Fibroblast of mammary gland (primary cell): ENCODE measurements at places on chromosomes 4 and X.

DNA sequence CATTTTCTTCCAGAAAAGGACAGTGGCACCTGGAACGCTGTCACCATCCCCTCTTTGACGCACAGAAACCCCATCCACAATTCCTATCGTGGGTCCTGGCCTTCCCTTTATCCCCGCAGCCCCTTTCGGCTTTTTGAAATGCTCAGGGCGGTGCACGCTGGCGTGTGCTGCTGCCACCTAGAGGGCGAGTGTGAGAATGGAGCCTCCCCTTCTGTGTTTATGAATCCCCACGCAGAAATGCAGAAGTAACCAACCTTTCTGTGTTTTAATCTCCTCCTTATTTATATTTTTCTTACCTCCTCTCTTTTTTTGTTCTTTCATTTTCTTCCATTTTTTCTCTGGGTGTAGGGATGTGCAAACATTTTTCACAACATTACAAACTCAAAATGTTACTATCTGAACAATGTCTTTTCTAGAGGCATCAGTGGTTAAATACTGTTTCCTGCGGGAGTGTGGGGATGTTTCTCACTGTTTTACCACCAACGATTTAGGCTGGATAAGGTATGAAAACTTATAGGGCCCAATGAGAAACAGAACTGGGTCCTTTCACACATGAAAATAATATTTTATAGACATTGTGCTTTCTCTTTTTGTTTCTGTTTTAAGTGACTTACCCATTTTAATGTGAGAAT is 50.0 kb downstream of the TMA16 start:
- DNase-seq: peak; percentile 47

GRCh38 chr4:22667332-22667940 is 25.3 kb upstream of the GBA3 start:
- DNase-seq: peak; percentile 20

DNA sequence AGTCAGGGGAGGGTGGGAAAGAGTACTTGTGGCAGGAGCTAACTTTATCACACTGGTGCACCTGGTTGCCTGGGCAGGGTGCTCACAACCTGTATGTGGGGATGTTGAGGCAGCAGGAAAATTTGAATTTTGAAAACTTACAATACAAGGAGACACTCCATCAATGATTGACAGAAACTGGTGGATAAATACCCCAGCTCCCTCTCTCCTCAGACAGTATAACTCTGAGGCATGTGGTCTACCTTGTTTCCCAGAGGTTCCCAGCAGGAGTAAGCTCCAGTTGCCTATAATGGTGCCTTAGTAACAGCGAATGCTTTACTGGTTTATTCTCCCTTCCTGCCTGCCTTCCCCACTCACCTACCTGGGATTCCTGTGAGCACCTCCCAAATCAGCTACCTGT is 111.7 kb upstream of the PRPS2 start:
- DNase-seq: no peak

DNA sequence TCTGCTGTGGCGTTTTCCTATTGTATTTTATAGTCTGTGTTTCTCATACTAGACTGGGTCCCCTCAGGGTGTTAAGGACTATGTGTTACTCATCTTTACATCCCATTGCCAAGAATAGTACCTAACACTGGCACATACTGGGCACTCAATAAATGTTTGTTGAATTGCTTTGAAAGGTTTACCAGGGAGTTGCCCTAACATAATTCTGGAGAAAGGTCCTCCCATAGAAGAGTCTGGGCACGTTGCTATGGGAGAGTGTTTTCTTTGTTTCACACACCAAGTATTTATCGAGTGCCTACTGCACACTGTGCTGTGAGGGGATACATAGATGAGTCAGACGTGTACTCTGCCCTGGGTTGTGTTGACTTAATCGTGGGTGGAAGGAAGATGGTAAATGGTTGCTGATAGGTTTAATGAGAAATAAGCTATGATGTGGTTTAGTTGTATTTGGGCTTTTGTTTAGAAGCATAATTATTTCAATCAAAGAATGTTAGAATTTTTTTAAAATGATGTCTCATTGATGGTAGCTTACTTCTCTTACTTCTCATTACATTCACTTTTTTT is 42.9 kb downstream of the AFF1 start:
- DNase-seq: peak; percentile 86

- no peak for DNase-seq
Observed at GRCh38 chr4:79014230-79014629, 75.0 kb upstream of the PAQR3 start.

DNA sequence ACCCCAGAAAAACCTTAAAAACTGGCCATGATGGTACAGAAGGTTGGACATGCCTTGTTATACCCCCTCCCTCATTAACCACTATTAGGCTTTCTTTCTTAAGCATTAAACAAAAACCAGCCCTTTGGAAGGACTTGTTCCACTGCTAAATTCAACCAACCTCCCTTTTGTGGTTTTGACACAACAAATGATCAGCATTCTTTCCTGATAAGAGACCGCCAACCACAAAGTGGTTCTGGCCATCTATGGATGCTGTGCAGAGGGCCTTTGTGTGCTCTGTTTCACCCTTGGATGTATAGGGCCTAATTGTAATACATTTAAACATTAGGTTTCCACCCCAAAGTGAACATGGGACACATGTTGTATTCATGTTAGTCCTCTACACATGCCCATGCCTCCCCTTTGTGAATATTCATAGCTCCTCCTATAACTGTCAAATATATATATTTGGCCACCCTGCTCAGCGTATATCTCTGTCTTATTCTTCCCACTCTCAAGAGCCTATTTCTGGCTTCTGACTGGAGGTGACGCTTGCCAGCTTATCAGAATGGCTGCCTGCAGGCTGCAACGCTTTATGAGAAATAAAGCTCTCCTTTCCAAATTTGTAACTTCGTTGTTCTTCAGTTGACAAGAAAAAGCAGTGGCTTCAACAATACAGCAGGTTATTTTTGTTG is 126.6 kb downstream of the NPNT start:
- DNase-seq: no peak

GRCh38 chr4:73868206-73869129 is 725 bp upstream of the CXCL1 start:
- DNase-seq: no peak

DNA sequence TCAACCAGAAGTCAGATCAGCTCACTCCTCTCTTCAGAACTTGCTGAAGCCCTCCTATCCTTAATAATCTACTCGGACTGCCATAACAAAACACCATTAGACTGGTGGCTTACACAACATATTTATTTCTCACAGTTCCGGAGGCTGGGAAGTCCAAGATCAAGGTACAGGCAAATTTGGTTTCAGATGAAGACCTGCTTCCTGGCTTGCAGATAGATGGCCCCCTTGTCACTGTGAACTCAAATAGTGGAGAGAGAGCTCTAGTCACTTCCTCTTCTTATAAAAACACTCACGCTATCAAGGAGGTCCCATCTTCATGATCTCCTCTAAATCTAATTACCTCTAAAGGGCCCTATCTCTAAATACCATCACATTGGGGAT is 125.1 kb downstream of the CAMK2D start:
- DNase-seq: no peak

GRCh38 chr4:74335341-74336021 is 27.2 kb downstream of the EPGN start:
- no peak for DNase-seq

- DNase-seq: peak; percentile 24
Observed at GRCh38 chrX:40471965-40472648, 108.7 kb upstream of the ATP6AP2 start.

DNA sequence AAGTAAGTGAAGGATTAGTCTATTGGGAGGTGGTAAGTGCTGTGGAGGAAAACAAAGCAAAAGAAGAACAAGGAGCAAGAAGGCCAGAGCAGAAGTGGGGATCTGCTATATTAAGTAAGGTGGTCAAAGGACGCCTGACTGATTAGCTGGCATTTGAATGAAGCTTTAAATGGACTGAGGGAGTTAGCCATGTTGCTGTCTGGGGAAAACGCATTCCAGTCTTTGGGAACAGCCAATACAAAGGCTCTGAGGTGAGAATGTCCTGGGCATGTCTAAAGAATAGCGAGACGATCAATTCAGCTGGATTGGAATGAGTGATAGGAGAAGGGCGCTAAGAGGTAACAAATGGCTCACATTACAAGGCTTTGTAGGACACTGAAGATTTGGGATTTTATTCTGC is 48.5 kb upstream of the ATOH1 start:
- DNase-seq: no peak

DNA sequence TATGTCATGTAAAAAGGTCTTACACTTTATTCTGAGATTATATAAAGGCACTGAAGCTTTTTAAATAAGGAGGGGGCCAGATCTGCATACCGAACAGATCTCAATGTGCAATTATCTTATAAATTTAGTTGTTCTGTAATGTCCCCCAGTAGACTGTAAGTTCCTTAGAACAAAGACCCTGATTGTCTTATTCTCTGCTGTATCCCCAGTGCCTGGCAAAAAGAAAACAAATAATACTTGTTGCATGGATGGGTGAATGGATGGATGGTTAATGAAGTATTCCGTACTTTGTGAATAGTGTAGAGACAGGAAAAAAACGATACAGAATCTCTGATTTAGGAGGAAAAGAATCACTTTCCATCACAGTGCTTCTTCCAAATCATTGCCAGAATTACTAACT is 141.5 kb downstream of the CHM start:
- DNase-seq: no peak

DNA sequence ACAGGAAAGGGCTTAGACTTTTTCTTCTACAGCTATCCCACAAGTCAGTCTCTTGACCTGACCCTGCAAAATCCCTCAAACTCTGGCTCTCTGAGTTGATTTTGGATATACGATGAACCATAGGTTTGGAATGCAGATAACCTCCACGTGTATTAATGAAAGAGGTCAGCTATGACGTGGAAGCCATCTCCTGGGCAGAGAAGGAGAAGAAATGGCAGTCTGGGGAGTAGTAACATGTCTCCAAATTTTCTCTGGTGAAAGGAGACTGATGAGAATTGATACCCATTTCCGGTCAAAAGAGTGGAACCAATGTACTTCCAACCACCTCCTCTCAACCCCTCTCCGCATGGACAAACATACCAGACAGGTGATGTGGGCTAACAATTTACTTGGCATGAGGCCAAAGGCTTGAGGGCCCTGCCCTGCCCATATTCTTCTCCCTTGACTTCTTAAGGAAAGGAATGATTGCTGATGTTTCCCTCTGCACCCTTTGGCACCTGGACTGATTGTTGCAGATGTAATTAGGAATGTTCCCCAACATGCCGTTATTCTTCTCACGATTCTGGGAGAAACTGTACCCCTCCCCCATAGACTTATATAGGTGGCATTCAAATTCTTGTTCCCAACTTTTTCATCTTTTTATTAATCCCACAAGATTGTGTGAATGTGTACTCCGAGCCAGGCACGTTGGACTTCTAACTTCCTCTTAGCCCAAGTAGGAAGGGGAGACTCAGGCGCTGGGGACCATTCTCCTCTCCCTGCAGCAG is 580 bp upstream of the PLS3 start:
- DNase-seq: no peak

DNA sequence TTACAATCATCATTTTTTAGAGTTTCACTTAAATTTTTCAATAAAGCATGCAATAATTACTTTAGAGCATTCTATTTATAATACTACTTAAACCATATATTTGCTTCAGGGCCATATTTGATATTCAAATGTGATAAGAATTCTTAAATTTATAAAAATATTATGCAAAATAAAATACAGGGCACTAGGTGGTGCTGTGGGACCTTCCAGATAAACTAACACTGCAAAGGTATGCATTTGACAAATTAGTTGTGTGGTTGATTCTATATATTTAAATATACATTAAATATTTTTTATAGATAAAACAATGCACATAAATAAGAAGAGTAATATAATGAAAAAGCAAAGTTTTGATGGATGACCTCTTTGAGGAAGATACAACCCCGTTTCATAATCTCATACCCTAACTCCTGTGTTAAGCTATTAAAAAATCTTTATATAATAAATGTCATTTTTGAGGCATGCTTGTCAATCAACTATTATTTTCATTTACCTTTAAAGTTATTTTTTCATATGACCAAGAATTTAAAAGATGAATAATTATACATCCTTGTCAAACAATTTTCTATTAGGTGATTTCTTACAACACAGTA is 128.4 kb downstream of the REELD1 start:
- peak; percentile 59 for DNase-seq

DNA sequence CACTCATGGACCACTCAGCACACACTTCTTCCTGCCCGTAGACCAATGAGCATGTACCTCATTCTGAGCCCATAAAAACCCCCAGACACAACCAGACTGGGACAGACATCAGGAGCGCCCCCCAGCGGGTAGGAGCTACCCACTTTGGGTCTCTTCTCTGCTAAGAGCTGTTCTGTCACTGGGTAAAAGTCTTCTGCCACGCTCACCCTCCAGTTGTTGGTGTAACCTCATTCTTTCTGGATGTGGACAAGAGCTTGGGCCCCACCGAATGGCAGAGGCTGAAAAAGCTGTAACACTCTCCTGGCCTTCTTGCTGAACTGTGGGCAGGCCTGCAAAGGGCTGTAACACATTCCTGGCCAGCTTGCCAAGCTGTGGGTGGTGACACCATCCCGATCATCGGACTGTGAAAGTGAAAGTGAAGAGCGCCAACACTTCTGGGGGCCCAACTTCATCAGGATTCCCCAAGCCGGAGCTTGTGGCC is 137.6 kb downstream of the TECRL start:
- DNase-seq: no peak

- no peak for DNase-seq
Observed at GRCh38 chrX:50003927-50004326, 81.5 kb downstream of the CLCN5 start.

DNA sequence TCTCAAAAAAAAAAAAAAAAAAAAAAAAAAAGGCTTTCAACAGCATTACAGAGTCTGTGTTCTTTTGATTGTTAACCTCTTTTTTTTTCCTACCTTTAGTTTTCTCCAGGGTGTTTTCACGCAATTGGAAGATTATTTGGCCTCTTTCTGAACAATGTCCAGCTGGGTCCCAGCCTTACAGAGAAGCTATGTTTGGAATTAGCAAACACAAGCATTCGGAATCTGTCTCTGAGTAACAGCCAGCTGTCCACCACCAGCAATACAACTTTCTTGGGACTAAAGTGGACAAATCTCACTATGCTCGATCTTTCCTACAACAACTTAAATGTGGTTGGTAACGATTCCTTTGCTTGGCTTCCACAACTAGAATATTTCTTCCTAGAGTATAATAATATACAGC is 13.3 kb downstream of the TLR3 start:
- no peak for DNase-seq

GRCh38 chrX:102892103-102892502 is 45.0 kb upstream of the RAB40AL start:
- DNase-seq: peak; percentile 8

GRCh38 chr4:40055511-40055862 is 1.2 kb upstream of the N4BP2 start:
- DNase-seq: no peak

DNA sequence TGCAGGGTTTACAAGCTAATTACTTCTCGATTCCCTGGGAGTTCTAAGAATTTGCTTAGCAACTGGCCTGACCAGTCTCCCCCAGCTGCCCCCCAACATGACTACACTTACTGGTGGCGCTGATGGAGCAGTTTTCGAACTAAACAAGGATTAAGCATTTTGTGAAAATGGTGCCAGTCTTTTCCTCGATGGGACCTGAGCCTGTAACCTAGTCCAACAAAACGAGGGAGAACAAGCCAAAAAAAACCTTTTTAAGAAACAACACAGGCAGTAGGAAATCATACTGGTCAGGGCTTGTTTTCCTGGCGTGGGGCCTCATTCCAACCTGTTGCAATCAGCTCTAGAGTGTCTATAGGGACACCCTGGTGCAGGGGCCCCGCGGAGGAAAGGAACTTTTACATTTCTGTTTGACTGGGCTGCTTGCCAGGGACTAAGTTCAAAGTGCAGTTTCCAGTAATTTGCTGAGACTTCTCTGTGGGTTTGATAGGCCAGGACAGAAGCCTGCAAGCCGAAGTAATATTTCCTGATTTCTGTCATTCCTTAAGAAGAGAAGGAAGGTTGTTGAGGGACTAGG is 158.7 kb downstream of the SPRY1 start:
- peak; percentile 92 for DNase-seq
